ENCODE measurements at places on chromosomes 12 and 14.

DNA sequence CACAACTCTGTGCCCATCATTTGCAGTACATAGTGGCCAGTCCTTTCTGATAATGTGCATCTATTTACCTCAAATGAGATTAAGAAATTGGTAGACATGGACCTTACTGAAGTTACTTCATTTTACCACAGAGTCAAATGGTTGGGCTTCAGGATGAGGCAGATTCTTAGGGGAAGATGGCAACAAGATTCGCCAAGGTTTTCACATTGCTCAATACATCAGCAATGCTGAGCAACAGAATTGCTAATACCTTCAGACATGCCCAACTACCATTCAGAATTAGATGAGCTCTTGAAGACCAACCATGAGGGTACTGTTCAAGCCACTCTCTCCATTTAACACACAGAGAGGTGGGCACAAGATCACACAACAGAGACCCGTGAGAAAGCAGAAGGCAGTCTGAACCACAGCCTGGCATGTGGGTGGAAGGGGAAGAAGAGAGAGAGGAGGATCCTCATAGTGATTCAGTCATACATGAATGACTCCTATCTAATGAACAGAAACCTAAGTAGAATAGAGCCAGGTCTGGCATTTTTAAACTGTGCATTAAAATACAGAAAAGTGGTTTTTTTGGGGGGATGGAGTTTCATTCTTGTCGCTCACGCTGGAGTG, 28.5 kb downstream of the CPM start:
- DNase-seq: no peak

DNA sequence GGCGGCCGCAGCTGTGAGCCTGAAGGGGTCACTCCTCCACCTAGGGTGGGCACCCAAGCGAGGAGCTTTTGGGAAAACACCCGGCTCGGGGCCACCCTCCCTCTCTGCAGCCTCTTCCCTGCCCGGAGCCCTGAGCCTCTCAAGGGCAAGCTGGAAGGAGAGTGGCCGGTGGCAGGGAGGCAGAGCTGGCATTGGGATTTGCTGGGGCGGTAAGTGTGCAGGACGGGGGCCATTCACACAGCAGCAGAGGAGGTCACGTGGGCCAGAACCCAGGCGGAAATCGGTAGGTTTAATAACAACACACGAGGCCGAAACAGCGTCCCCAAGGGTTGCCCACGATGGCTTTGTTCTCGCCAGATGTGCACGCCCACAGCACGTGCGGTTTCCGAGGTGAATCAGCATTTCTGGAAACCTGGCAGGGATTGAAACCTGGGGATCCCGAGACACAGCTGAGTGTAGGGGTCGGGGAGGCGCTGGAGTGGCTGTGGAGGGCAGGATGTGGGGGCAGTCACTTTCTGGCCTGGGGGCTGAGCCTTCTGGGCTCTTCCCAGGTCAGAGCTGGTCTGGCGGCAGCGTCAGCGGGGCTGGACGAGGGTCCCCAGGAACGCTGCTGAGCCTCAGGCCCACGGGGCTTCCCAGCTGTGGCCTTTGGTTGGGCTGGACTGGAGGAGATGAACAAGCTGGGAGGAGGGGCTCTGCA, 23.5 kb downstream of the NOC4L start:
- no peak for DNase-seq

GRCh38 chr12:15977999-15978951, 67.1 kb downstream of the DERA start:
- DNase-seq: no peak

DNA sequence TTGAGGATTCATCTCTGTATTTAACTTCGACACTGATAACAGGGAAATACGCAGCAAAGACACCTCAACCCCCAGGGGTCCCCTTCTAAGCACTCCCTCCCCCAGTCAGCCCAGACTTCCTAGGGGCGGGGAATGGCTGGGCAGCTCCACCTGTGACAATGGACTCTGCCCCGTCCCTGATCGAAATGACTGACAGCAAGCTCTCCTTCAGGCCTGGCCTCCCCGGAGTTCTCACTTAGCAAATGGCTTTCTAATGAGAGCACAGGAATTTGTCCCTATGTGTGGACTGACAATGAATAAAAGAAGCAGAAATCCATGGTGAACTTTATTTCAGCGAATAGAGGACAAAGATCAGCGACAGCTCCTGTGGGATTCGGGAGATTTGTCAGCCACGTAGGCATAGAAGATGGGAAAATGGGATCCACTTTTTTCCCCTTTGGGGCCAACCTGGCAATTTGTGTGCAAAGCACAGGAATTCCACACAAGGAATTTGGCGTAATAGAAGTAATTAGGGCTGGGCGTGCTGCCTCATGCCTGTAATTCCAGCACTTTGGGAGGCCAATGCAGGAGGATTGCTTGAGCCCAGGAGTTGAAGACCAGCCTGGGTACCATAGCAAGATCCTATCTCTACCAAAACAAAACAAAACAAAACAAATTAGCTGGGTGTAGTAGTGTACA, 63.8 kb downstream of the TNFAIP2 start:
- no peak for DNase-seq

GRCh38 chr12:58557171-58557570, 363.1 kb downstream of the LRIG3 start:
- no peak for DNase-seq

DNA sequence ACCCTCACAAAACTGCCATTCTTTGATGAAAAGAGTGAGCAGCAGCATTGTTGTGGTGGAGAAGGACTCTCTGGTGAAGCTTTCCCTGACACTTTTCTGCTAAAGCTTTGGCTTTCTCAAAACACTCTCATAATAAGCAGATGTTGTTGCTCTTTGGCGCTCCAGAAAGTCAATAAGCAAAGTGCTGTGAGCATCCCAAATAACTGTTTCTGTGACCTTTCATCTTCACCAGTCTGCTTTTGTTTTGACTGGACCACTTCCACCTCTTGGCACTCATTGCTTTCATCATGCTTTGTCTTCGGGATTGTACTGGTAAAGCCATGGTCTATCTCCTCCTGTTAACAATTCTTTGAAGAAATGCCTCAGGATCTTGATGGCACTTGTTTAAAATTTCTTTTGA, 424.7 kb upstream of the TMPO start:
- no peak for DNase-seq

GRCh38 chr12:31326736-31327659, 1.0 kb upstream of the SINHCAF start:
- no peak for DNase-seq

DNA sequence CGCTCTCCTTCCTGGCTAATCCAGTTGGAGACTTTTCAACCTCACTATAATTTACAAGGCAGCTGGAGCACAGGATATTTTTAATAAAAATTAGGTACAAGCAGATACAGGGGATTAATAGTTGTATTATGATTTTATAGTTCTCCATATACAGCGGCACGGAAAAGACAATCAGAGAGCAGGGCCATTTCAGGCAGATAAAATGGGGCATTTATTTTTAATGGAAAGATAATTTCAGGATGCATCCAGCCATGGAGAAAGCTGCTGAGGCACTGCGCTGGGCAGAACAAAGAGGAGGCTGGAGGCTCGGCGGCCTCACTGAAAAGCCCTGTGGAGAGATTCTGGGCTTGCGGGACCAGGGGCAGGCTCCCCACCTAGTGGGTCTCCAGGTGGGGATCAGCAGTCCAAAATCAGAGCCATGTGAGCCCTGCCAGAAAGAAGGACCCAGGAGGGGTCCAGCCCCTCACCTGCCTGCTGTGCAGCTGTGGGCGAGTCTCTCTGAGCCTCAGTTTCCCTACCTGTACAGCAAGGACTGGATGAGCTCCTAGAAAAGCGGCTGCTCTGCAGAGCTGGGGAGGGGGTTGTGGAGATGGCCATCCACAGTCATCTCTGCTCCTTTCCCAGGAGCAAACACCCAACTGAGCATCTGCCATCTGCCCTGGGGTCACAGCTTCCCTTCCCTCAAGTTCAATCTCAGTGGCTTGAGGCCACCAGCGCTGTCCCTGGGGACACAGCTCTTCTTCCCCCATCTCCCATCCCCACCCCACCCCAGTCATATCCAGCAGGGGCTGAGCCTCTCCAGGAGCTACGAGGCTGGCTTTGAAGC, 23.9 kb upstream of the C14orf180 start:
- DNase-seq: no peak

GRCh38 chr14:70897464-70897863, 9.8 kb upstream of the PCNX1 start:
- peak; percentile 54 for DNase-seq

GRCh38 chr12:95326445-95326844, 108.8 kb downstream of the VEZT start:
- DNase-seq: no peak

GRCh38 chr14:28412077-28412476, 354.5 kb upstream of the FOXG1 start:
- no peak for DNase-seq

GRCh38 chr12:81079280-81080076, 1.6 kb downstream of the ACSS3 start:
- DNase-seq: no peak

- DNase-seq: no peak
These were observed 16.9 kb downstream of the MMP17 start for GRCh38 chr12:131845121-131845520.

DNA sequence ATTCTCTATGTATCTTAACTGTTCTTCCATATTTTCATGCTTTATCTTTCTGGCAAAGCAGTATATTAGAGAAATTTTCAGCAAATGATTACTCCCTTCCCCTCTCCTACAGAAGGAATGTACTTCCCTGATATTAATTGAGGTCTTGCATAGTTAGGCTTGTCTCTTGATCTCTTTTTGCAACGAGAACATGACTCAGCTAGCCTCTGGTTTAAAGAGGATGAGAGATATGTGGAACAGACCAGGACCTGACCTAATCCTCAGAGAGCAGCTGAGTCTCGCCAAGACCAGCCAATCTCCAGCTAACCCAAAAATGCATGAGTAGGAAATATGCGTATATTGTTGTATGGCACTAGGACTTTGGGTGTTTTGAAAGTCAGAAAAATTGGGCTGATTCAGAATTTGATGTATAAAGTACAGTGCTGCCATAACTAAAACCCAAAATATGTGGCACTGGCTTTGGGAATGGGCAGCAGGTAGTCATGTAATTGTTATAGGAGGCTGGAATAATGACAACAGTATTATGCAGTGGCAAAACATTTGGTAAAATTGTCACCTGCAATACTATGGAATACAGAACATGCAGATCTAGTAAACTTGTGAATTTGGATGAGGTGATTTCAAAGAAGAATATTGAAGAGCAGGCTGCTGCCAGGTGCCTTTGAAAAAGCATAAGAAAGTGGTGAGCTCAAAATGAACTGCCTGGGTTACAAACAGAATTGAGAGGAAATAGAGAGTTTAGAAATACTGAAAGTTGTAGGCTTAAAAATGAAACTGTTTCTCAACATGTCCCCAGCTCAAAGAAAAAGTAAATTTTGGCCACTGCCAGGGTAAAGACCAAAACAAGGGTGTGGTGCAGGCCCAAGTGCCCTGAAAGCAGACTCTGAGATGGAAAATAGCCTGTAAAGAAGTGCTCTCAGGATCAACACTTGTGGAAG, 9.3 kb upstream of the USP15 start:
- DNase-seq: no peak

DNA sequence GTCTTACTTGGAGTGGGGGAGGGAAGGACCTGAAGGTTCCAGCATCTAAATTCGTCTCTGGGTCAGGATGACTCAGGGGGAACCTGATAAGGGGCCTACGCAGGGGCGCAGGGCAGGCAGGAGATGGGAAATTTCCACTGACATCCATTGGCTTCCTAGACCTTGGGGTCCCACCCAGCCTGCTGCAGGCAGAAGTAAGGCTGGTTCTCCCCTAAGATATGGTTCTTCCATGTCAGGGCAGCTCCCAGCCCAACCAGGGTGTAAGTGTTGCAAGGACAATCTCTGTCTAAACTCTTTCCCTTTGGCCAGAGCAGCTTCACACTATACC, 2.1 kb upstream of the NDRG2 start:
- DNase-seq: no peak

GRCh38 chr12:68970951-68971350, 38.0 kb upstream of the CPM start:
- DNase-seq: no peak

DNA sequence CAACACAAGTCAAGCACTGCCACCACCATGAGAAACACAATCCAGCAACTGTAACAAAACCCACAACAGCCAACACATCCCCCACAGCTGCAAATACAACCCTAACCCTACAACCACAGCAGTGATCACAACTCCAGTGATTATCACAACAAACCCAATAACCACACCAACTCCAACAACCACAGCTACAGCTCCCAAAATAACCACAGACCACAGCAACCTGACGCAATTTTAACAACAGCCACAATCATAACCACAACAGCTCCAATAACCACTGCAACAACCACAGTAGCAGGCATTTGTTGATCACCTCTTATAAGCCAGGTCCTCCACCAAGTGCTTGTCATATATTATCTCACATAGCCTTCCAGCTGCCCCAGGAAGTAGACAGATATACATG, 42.2 kb upstream of the FAM181A start:
- no peak for DNase-seq

DNA sequence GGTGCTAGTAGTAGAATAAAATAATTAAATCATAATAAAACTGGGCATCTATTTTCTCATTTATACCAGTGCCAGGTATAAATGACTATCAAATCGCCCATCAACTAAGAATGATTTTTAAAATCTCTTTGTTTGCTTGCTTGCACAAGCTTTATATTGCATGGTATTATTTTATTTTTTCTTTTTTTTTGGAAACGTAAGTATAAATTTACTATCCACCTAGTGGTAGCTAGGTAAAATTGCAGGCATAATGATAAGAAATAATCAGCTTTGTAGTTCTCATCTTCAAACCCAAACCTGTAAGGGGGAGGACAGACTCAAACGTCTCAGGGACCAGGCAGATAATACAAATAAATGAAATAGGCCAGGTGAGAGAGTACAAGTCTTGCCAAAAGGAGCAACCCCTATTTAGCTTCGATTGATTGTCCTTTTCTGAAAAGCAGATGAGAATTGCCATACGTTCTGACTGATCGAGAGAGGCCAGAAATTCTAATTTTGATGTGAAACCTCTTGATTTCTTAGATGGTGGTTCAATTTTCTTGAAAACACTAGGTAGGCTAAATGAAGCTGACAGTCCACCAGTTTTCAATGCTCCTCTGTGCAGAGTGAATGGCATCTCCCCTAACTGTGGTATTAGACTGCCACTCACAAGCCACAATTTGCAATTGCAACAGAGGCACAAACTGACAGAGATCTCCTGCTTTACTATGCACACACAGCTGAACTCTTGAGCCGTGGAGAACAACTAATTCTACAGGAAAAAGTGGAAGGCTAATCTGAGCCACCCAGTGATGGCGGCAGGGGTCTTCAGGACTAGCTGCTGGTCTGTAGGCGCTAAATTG, 189.3 kb downstream of the DACT1 start:
- DNase-seq: no peak

DNA sequence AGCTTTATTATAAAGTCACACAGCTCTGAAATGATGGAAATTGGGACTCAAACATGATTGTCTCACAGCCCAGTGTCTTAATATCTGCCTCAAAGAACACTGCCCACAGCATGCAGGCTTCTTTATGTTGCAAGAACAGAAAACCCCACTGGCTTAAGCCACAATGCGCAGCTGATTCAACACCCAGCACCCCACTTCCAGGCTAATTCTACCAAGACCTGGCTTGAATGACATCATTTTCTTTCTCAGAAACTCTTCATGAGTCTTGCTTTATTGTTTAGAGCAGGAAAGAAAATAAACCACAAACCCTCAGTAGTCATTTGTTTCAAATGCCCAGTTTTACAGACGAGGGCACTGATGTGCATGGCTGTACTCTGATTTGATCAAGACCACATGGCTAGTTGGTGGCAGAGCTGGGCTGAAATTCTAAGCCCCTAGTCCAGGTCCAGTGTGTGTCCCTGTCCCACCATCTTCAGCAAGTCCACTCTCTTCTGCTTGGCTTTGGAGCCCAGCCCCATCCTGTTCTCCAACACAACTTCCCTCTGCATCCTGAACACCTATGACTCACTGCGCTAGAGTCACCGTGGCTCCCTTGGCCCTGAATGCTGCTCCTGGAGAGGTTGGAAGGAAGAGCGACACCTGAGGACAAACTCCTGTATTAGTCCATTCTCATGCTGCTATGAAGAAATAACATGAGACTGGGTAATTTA, 50.3 kb upstream of the SRSF5 start:
- no peak for DNase-seq

Measured in forelimb muscle (tissue), 1 donor.